ENCODE measurements at places on chromosomes 1 and 21.

GRCh38 chr1:155983191-155984024, 5.1 kb upstream of the ARHGEF2 start:
- DNase-seq = no peak

DNA sequence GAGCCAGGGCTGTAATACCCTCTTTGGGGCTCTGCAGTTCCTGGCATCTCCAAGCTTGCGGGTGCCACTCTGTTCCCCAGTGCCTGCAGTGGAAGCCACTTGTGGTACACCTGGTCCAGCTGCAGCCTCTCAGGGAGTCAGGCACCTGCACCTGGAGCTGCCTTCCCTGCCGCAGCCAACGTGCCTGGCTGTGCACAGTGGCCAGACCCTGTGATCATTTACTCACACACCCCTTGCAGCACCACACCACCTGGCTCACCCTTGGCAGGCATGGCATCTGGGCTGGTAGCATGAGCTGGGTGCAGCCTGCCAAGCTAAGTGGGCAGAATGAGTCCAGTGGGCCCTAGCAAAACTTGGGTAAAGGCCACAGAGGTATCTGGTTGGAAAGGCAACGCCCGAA, 51.1 kb upstream of the NTPCR start:
- no peak for DNase-seq

DNA sequence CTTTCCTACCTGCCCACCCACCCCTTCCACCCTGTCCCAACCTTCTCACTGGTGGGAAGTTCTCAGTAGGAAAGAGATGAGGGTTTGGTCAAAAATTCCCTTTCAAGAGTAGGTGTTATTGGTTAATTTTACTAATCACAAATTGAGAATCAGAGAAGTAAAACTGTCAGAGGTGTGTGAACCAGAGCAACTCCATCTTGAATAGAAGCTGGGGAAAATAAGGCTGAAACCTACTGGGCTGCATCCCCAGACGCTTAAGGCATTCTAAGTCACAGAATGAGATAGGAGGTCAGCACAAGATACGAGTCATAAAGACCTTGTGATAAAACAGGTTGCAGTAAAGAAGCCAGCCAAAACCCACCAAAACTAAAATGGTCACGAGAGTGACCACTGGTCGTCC, 11.5 kb downstream of the PLA2G2D start:
- no peak for DNase-seq

DNA sequence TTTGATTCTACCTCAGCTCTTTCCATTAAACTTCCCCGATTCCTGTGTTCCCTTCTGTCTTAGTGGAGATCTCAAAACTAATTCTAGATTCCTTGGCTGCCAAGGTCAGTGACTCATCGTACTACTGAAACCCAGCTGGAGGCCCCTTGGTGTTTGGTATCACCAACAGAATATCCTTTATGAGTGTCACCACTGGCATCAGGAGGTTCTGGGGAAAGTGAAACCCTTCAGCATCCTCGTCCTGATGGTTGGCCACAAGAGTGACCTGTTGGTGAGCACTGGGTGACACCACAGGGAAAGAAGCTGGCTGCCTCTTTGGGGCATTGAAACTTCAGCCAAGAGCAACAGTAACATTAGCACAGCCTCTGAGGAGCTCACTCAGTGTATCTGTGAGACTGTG, 9.6 kb downstream of the RAB42 start:
- DNase-seq = no peak

- peak; percentile 30 for DNase-seq
These were observed 19.5 kb downstream of the MAP7D1 start for GRCh38 chr1:36175137-36176095.

DNA sequence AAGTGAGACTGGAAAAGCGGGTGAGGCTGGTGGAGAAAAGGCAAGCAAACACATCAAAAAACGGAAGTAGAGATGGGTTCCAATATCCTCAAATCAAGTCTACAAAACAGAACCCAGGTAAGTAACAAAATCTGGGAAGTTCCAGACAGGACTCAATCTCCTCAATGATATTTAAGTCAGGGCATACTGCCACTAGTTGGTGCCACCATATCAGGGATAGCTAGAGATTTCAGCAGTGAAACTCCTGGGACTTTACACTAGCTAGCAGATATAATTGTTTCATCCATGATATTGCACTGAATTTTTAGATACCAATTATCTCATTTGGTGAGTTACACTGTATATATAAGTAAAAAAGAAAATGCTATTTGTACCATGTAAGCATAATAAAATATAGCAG, 52.0 kb downstream of the EYA3 start:
- no peak for DNase-seq

DNA sequence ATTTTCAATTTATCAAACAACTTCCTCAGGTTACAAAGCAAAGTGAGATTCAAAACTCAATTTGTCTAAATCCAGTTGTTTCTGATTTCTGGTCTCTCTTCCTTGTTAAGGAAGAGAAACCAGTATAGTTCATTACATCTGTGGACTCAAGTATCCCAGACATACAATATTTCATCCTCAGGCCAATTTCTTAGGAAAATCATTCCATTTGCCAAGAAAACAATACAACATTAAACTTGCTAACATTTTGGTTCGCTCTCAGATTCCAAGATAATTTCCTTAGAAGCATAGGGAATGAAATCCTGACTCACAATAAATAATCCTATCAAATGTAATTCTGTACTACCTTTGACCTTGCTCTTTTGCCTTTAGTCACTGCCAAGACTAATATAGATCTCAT, 11.2 kb upstream of the TTLL7 start:
- no peak for DNase-seq

DNA sequence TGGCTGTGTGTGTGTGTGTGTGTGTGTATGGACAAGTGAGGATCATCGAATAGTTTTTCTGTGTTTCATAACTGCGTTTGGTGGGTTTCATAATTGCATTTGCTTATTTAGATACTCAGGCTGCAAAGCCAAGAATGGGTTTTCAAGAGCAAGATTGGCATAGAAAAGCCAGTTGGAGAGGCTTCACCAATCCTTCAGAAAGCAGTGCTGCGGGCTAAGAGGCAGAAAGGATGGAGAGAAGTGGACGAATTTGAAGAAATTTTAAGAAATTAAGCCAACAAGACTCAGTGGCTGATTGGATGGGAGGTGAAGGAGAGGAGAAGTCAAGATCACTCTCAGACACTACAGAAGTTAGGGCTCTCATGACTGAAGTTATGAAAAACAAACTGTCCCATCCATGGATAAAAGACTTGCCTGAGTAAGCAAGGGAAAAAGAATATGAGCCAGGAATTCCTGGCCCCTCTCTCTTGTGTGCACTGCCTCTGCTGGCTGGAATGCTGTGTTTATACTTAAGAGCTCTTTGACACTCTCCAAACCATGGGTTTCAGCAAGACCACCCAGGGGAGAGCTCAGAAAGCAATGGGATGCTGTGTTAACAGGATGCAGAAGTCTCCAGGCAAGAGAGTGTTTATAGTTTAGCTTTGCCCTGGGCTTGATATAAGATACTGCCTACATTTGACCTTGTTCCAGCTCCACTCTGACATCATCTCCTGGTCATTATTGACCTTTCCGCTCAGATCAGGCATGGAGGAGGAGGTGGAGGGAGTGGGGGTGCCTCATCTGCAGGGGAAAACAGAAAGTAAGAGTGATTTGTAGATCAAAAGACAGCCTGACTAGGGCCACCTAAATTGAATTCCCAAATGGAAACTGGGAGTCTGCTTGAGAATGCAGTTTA, 232.0 kb upstream of the PLXNA2 start:
- DNase-seq = no peak

GRCh38 chr1:26477446-26478152, 5.4 kb downstream of the HMGN2 start:
- DNase-seq = no peak

- no peak for DNase-seq
These were observed 12.9 kb downstream of the EPB41 start for GRCh38 chr1:28927266-28927647.

DNA sequence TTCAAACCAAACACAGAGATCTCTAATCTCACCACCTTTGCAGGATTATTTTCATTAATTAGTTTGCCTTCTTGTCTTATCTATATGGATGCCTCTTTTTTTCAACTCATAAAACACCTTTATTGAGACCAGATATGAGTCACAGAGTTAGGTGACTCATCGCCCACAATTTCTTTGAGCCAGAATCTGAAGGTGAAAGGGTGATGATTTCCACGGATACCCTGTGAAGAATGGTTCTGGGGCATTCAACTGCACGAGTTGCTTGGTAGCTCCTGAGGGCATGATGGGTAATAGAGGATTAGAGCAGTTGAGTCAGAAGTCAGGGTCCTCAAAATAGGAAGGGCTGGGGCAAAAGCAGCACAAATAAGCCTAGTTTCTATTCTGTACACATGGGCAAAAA, 128.2 kb downstream of the TBX19 start:
- DNase-seq = peak; percentile 68

- peak; percentile 25 for DNase-seq
These were observed 1.4 kb downstream of the ATF3 start for GRCh38 chr1:212609701-212610574.

DNA sequence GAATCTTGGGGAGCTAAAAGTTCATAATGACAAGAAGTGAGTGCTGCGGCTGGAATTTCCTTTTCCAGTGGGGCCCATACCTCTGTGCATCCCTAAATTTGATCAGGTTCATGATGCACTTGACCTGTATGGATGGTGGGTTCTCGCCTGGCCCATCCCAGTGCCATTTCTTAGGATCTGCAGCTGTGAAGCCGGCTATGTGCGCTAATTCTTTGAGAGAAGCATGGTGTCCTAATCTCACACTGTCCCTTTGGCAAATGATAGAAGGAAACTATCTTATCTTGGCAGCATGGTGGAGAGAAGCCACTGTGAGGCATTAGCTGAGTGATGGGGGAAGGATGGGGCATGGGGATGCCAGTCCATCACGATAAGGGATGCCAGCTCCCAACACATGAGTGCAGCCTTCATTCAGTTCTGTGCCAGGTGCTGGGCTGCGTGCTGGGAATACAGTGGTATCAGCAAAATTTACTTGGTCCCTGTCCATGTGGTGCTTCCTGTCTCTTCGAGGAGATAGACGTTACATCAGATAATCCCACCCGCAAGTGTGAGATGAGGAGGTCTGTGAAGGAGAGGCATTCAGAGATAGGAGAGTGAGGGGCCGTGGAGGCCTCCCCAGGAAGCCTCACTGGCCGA, 30.5 kb downstream of the STUM start:
- no peak for DNase-seq

GRCh38 chr1:174445817-174446216, 1.9 kb upstream of the GPR52 start:
- DNase-seq = no peak

DNA sequence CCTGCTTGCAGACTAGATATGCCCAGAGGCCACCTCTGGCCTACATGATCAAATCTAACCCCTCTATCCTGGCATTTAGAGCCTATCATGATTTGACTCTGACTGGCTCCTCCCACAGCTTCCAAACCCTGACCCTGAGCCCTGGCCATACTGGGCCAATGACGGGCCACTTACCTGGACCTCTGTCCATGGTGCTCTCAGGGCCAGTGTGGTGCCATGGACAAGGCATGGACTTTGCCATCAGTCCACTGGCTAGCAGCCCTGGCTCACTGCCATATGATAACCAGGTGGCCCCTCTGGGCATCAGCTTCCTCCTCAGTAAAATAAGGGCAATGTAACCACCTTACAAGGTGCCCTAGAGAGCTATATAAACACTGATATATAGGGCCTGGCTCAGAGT, 713.4 kb downstream of the PTPRU start:
- DNase-seq = no peak

GRCh38 chr1:196651637-196652215, at the start of gene CFH:
CFH (plus strand) TSS chr1:196652043; CDS start chr1:196652118, 75 bp downstream.
- DNase-seq = peak; percentile 18

DNA sequence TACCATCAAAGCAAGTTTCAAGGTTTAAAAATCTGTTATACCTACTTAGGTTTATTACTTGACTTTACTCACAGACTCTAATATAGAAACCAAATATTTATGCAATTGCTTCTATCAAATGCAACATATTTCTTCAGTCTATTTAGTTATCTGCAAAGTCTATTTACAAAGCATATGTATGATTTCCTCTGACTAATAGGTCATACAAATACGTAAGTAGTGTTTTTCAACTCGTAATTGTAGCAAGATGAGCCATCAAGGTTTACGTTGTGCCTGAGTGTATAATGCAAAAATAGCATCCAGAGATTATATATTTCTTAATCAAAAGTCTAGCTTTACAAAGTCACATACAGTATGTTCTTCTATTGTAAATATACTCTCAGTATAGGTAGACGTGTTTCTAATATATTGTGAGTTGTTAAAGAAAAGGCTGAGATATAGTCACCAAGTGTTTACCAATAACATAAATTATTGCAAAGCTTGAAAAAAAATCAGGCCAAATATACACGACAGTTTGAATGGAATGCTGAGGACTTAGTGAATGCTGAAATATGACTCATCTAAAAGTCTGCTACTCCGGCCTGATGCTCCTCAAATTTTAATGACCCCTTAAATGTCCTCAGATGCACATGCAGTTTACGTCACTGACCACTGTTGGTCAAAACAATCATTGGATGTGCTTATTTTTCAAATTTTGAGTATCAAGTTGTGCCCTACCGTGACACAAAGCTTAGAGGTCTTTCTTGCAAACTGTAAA, 48.4 kb downstream of the ADAMTS5 start:
- no peak for DNase-seq
